ENCODE measurements at places on chromosomes 2 and 18.
A peak's percentile ranks its signal among the peaks of the same experiment; 100 is the strongest.

GRCh38 chr18:44937960-44938719 lies 257.5 kb downstream of the SETBP1 start:
- DNase-seq = no peak

- no peak for DNase-seq
Observed at GRCh38 chr2:16091576-16092282, 151.4 kb downstream of the MYCN start.

DNA sequence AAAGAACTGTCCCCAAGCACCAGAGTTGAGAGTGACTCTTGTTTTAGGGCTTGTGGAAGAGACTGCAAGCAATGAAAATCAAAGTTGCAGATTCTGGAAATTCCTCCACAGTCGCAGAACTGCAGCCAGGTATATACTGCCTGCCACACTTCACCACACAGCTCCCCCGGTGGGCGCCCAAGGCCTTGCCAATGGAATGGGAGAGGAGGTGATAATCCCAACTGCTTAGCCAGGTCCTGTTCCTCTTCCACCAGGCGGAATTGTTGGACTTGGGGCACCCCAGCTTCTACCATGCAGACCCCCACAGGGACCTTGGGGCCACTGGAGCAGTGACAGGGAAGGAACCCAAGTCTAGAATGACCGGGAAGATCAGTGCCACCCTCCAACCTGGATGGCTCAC lies 4.8 kb upstream of the PDIA6 start:
- no peak for DNase-seq

DNA sequence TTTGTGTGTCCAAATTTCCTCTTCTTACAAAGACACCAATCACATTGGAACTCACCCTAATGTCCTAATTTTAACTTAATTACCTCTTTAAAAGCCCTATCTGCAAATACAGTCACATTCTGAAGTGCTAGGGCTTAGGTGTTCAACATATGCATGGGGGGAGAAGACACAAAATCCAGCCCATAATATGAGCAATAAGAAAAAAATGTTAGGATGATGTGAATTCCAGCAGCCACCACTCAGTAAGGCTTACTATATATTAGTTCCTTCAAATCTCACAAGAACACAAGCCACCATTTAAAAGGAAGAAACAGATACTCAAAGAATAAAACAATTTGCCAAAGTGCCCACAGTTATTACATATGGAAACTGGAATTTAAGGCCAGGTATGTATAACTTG lies 285.7 kb downstream of the EPHA4 start:
- no peak for DNase-seq

- no peak for DNase-seq
Observed at GRCh38 chr18:54228364-54228763, 3.9 kb upstream of the MBD2 start.

- no peak for DNase-seq
Observed at GRCh38 chr18:67875060-67875459, 358.5 kb upstream of the DSEL start.

- no peak for DNase-seq
Observed at GRCh38 chr18:4203568-4204437, 251.3 kb downstream of the DLGAP1 start.

GRCh38 chr2:171964308-171964707 lies 35.4 kb upstream of the METAP1D start:
- no peak for DNase-seq

- DNase-seq = no peak
Observed at GRCh38 chr2:238563551-238563950, 136.8 kb downstream of the ASB1 start.

- no peak for DNase-seq
Observed at GRCh38 chr2:228059735-228060134, 121.8 kb downstream of the SPHKAP start.

DNA sequence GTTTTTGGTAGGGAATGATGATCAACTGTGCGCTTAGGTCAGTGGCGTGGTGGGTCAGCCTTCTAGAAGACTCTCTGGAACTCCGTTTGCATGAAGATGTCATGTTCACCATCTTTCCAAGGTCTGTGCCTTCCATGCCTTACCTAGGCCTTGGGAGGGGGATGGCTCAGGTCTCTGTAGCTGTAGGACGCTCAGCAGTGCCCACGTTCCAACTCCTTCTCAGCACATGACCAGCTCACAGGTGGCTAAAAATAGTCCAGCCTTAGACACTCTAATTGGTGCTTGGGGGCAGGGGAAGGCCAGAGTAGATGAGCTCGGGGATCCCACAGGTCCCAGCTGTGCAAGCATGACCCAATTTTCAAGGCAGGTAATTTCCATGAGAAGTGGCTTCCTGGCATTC lies 42.3 kb upstream of the TEX51 start:
- no peak for DNase-seq

GRCh38 chr2:223923976-223924375 lies 21.2 kb downstream of the WDFY1 start:
- no peak for DNase-seq

DNA sequence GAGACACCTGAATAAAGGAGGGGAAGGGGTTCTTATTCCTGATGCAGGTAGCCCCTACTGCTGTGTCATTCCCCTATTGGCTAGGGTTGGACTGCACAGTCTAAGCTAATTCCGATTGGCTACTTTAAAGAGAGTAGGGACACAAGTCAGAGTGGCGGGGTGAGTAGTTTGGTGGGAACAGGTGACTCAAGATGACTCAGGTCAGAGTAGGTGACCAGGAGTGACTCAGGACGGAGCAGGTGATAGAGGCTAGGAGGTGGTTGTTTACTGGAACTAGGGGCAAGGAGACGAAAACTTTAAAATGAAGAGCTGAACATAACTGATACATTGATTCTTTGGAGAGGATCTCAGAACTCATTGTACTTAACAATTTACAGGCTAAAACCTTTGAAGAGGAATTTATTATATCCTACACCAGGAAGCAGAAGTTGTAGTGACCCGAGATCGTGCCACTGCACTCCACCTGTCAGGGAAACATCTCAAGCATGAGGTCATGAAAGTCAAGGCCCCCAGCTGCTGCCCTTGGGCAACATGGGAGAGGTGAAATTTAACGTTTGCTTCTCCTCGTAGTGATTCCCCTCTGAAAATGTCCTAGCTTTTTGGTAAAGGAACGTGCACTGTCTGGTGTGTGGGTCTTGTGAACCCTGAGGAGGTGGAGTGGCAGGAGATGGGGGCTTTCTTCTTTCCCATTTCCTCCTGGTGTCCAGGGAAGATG lies 4.5 kb upstream of the CYP27A1 start:
- no peak for DNase-seq

- no peak for DNase-seq
Observed at GRCh38 chr2:225820826-225821225, 421.3 kb downstream of the NYAP2 start.

DNA sequence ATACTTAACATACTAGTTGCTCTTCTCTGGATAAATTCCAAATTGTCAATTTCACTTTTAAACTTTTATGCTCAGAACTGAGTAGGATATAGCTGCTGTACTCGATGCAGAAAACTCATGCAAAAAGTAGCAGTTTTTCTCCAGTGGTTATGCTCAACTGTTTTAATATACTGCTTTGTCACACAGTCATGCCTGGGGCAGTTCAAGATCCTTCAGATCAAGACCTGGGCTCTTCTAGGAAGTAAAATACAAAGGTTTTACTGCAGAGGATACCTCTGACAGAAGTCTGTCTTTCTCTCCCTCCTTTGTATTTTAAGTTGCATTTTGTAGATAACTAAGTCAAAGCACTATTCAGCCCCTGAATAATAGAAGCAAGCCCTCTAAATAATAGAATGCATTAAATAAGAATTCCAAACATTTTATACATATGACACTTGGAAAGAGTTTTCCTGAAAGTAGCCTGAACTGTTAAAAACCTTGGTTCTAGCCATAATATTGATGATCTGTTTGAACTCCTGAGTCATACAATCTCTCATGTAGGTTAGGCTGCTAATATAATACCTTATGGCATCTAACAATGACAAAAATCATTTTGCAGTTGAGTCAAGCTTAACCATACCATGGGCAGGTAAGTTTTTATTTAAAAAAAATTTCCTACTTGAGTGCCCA lies 183.3 kb upstream of the TRIB2 start:
- DNase-seq = no peak

DNA sequence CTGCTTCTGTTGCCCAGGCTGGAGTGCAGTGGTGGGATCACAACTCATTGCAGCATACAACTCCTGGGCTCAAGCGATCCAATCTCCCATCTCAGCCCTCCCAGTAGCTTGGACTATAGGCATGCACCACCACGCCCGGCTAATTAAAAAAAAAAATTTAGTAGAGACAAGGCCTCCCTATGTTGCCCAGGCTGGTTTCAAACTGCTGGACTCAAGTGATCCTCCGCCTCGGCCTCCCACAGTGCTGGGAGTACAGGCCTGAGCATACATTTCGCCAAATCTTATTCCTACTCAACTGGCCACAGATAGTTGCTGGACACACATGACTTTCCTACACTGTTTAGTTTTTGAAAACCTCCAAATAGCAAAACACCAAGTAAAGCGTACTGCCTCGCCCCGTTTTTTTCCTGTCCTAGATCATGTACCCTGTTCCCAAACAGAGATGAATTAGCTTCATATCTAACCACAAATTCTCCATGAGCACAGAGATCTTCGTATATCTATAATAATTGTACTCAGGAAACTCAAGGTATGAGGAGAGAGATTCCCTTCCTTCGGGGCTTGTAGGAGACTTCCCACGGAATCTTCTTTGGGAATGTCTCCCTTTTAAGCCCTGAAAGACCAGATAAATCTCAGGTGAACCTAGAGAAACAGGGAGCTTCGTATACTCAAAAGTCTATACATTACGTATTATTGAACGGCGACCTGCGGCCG lies 598 bp upstream of the C2orf69 start:
- DNase-seq = no peak

- peak; percentile 87 for DNase-seq
Observed at GRCh38 chr2:290090-290722, 2.3 kb upstream of the ALKAL2 start.

DNA sequence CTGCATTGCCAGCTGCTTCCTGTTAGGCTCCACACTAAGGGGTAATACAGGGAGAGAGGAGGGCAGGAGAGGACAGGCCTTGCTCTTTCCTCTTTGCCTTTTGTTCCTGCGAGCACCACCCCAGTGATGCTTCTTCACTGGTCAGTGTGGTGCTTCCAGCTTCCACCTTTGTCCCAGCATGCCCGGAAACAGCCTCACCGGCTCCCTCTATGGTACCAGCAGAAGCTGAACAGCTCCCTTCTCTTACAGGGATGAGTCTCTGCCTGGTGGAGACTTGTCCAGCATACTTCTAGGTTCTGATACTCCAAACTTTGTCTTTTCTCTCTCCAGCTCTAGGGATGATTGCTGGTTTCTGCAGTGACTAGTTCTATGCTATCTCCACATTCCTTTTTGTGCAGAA lies 413.3 kb downstream of the TSN start:
- no peak for DNase-seq

GRCh38 chr2:239921843-239922242 lies 103.3 kb downstream of the NDUFA10 start:
- DNase-seq = no peak

DNA sequence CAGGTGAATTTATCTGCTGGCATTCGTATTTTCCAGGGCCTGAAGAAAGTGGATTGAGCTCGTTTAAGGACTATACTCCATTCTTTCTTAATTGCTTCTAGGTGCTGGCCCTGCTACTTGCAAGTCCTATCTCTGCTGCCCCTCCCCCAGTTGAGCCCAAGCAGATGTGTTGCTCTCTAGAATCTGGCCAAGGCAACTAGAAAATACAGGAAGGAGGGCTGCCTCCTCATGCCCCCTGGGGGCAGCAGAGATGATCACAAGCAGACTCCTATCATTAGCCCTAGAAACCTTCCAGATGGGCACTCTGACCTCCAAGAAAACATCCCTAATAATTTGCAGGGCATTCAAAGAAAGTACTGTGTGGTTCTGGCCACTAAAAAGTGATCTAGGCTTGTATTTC lies 72.5 kb upstream of the CYP26B1 start:
- no peak for DNase-seq

DNA sequence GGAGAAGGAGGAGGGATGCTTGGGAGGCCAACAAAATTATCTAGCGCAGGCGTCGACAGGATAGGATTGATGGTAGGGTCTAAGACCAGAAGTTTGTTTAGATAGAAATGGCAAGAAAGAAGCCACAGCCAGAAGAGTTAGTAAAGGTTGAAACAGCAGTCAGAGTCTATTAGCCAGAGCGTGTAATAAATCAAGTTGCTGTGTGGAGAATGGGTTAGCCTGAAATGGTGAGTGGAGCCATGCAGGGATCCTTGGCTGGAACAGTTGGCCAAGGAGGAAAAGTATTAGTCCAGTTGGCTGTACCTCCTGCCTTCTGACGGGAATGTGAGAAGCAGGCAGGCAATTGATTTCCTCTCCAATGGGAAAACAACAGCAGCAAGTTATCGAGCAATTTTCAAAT lies 190.7 kb upstream of the CCDC68 start:
- DNase-seq = peak; percentile 11

DNA sequence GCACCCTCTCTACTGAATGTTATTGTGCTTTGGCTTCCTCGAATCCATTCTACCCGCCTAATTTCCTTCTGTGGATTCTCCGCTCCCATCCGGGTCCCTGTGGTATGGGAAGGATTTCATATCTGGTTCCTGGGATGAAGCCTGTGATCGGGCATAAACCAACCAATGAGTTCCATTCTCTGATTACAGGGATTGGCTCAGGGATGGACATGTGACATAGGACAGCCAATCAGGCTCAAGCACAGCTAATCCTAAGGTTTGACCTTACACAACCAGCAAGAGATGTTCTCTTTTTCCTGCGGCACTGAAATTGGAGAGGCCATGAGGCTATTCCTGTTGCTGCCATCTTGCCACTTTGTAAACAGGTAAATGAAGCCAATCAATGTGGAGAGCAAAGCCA lies 168.1 kb upstream of the SMAD2 start:
- no peak for DNase-seq
